ENCODE measurements at places on chromosomes 11 and 22.
A peak's percentile ranks its signal among the peaks of the same experiment; 100 is the strongest.

DNA sequence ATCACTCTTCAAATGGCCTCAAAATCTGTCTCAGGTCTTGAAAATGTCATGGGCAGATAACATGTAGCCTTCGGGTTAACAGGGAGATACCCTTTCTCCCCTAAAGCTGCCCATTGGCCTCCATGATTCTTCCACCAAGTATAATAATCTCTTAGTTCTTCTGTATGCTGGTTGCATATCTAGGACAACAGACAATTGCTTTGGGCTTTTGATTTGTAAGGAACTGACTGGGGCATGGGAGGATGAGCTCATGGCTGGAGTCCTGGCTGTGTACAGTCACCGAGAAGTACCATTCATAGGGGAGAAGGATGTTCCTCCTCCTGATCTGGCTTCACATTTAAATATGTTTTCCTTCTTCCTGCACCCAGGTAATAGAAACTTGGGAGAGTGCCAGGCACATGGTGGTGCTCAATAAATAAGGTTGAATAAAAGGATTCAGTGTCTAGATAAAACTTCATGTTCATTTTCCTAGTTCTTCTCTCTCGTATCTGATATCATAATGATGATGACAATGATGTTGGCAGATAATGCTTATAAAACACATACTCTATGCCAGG lies 2.8 kb upstream of the AMPD3 start:
- no peak for DNase-seq

DNA sequence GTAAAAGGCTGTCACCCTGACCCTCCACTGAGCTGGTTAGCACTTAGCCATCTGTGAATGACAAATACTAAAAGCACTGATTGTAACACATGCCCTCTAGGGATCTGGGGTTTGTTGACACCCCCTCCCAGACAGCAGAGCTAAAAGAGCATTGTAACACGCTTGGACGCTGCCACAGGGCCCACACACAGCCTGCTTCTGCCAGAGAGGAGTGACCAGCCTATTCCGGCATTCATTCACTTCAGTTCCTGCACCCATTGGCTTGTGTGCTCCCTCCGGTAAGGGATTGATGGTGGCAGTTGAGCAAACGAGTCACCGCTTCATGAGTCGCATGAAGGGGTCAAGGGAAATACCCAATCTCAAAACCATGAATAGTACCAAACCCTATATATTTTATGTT lies 15.8 kb downstream of the OR10D3 start:
- no peak for DNase-seq

GRCh38 chr22:40200795-40201530 lies 23.2 kb downstream of the TNRC6B start:
- DNase-seq, result no peak

- DNase-seq, result no peak
These were observed 20.4 kb downstream of the CDPF1 start for GRCh38 chr22:46229701-46230100.

GRCh38 chr22:36028646-36029405 lies at the start of gene RBFOX2:
Gene RBFOX2 (minus strand): TSS chr22:36028824. CDS start chr22:36028425, 399 bp downstream.
- DNase-seq, result peak; percentile 99

DNA sequence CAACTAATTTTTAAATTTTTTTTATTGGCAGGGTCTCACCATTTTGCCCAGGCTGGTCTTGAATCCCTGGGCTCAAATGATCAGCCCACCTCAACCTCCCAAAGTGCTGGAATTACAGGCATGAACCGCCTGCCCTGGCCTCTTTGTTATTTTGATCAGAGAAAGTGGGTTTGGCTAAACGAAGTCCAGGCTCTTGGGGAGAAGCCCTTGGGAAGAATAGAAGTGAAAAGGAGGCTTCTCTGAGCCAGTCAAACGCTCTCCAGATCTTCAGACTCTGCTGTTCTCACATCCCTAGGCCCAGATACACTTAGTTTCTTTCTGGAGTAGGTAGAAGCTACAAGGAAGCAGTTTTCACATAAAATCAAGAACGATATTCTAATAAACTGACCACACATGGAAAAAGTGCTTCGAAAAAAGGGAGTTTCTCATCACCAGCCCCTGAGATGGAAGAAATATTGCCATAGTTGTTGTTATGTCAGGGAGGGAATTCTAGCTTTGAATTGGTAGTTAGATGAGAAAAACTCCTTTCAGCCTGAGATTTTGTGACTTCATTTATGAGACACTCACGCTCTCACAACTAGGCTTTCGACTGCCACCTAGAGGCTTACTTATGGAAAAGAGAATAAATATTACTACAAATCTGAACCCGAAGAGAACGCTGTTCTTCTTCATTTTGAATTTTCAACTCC lies 41.7 kb upstream of the AQP11 start:
- DNase-seq, result peak; percentile 59

DNA sequence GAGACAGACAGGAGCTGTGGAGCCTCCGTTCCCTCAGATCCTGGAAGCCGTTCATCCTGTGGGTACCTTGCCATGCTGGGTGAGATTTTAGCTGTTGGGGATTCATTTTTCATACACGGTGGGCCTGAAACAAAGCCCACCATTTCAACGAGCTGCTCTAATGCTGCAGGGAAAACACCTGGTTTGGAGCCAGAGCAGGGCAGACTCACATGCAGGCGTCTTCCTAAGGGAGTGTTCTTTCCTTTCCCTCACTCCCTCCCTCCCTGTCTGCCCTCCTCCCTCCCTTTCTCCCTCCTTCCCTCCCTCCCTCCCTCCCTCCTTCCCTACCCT lies 52.5 kb downstream of the CD6 start:
- no peak for DNase-seq

- no peak for DNase-seq
These were observed 109.0 kb downstream of the SIK3 start for GRCh38 chr11:116989184-116989583.

GRCh38 chr22:50710221-50710620 lies 27.8 kb upstream of the ACR start:
- no peak for DNase-seq

DNA sequence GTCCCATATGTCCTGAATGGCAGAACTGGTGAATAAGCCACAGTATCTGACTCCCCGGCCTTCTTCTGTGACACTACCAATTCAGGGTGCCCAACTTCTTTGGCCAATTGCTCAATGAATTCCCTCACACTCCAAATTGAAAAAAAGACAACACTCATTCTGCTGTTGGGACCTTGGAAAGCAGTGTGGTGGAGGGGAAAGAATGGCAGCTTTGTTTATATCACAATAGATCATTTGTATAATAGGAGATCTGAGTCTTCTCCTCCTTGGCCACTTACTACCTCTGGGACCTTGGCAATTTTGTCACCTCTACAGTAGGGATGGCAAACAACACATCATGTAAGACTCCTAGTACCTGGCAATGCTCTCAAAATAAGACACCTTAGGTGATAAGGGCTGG lies 64.6 kb downstream of the OPCML start:
- no peak for DNase-seq

GRCh38 chr11:81852896-81853295 lies 880.8 kb downstream of the FAM181B start:
- no peak for DNase-seq

- no peak for DNase-seq
These were observed 97.2 kb downstream of the MICAL2 start for GRCh38 chr11:12207384-12208150.

DNA sequence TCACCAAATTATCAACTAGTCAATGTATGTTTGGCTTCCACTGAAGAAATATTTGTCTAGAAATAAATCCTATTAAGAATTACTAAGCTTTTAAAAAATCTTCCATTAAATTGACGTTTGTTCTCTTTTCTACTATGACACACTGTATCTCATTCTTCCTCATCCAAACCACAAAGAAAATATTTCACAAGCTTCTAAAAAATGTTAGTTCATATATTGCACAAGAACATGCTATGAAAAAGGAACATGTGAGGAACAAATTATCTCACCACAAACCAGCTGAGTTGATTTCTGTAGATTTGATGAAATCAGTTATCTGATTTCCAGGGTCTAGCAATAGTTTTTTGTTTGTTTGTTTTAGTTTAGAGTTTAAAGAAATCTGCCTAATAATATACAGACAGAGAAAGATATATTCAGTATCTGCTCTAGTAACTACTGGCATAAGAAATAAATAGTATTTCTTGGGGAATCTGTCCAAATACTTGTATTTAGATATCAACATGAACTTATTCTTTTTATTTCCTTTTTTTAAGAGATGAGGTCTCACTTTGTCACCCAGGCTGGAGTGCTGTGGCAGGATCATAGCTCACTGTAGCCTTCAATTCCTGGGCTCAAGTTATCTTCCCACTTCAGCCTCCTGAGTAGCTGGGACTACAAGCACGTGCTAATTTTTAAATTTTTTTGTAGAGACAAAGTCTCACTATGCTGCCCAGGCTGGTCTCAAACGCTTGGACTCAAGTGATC lies 161.7 kb downstream of the ATG16L2 start:
- DNase-seq, result no peak

DNA sequence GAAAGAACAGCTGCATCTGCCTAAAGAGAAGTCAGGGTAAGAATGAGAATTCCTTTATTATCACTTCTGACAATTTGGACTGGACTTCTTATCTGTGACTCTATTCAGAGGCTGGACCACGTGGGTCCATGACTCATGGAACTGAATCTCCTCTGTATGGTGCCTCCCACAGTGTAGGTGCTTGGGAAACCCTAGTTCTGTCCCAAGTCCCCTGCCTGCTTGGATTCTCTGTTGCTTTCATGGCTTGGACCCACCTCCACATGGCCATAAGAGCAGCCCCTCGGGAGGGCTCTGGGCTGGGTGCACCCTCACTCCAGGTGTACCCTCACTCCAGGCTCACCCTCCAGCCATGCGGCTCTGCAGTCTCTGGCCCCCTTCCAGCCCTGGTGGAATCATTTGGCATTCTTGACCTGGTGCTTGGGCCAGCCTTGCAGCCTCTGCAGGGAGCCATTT lies 153.4 kb downstream of the CACNA1I start:
- DNase-seq, result no peak

DNA sequence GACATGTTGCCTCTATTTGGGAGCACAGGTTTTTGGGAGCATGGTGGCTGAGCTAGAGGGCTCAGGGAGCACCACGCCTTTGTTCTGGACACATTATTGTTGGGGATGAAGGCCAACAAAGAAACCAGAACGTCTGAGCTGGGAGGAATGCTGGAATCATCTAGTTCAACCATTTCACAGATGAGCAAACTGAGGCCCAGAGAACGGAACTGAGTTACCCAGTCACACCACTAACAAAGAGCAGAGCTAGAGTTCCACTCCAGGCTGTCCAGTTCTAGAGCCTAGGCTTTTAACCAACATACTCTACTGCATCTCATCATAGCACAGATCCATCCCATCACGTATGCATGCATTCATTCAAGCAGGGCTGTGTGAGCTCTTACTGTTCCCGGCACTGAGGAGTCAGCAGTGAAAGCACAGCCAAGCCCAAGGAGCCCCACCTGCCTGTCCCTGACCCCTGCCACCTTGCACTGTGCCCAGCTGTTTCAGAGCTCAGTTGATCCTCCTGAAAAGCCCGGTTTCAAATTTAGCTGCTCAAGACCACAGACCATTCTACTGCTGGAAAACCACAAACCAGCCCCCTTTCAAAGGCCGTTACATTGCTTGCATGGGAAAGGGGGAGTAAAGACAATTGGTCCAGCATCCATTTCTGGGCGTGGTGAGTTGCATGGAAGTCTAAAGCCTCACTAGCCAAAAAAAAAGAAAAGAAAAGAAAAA lies 16.9 kb upstream of the TCF20 start:
- DNase-seq, result no peak

DNA sequence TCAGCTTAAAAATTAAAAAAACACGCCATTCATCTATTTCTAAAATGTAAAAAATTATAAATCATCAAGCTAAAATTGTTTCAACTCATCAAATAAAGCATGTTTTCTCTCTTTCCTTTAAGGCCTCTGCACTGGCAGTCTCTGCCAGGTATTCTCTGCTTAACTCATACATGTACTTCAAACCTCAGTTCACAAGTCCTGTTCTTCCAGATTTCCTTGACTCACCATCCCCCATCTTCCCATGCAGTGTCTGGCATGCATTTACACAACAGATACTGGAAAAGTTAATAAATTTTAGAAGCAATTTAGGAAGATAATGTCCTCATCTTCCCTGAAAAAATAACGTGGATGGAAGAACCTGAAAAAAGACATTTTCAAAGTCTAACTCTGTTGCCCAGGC lies 32.5 kb downstream of the CSTF3 start:
- DNase-seq, result no peak

GRCh38 chr11:40514124-40514523 lies 945.3 kb downstream of the LRRC4C start:
- DNase-seq, result no peak

DNA sequence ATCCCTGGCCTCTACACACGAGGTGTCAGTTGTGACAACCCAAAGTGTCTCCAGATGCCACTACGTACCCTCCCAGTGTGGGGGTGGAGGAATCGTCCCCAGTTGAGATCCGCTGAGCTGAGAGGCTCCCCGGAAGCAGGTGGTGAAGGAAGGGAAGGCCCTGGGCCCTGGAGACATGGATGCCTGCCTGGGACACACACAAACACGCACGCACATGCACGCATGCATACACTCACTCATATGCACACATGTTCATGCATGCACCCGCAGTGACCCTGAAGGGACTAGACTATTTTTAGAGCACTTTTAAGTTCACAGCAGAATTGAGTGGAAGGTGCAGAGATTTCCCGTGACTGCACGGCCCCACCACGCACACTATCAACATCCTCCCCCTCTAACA lies 50.9 kb downstream of the PARVB start:
- DNase-seq, result no peak

- DNase-seq, result no peak
These were observed 99.8 kb downstream of the MORC2 start for GRCh38 chr22:30868663-30869385.

DNA sequence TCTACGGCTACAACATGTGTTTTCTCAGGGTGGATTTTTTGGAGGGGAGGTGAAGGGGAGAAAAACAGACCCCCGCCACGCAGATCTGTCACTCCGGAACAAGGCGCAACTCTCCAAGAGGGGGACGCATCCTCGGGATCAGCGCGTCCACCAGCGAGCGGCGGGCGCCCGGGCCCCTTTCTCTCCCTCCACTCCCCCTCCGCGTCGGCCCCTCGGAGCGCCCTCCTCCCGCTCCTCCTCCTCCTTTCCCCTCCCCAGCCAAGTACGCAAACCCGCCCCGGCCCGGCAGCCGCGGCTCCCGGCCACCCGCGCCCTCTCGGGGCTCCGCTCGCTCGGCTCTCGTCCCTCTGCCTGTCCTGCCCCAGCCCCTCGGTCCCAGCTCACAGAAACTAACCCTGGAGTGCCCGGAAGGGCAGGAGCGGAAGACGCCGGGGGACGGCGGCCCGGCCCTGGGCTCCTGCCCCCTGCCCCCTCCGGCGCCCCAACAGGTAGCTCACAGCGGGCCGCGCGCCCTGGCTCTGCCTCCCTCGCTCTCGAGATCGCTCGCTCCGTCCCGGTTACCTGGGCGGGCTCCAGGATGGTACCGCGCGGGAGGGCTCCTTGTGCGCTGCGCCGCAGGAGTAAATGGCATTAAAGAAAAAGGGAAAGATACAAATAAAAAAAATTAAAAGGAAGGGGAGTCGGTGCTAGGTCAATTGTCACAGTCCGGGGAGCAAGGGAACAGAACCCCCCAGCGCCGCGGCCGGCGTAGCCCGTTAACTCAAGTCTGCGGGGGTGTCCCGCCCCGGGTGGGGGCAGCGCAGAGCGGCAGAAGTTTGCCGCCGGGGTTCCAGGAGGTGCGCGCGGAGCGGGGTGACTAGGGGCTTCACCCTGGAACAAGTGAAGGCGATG lies 131.4 kb upstream of the C11orf58 start:
- DNase-seq, result no peak

Measured in BE2C (cell line).